Fibroblast of skin of right quadriceps (primary cell): ENCODE measurements at places on chromosomes 16 and 17.
A peak's percentile ranks its signal among the peaks of the same experiment; 100 is the strongest.

- DNase-seq: no peak
These were observed 184.9 kb downstream of the MSI2 start for GRCh38 chr17:57441270-57441600.

DNA sequence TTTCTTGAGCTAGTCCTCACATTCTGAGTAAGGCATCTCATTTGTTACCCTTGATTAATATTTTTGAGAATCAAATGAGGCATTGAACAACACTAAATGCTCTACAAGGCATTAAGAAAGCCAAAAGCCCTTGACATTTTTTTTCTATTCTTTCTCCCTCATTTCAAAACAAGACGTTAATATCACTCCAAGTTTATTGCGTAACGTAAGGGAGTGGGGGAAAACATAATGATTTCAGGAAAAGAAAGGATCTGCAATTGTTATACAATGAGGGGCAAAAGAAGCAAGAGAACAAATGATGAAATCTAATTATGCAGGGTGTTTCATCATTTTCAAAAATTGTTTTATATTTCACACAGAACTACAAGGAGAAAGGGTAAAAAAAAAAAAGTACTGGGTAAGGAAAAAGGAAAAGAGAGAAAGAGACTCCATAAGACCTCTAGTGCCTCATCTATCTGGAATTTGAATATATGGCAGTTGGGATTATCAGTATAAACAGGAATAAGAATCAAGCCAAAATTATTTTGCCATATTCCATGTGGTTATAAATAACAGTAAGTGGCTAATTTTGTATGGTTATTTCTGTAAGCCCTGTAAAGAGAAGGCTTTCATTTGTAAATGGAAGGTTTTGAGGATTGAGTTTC is 163.0 kb downstream of the ABCA8 start:
- peak; percentile 34 for DNase-seq

DNA sequence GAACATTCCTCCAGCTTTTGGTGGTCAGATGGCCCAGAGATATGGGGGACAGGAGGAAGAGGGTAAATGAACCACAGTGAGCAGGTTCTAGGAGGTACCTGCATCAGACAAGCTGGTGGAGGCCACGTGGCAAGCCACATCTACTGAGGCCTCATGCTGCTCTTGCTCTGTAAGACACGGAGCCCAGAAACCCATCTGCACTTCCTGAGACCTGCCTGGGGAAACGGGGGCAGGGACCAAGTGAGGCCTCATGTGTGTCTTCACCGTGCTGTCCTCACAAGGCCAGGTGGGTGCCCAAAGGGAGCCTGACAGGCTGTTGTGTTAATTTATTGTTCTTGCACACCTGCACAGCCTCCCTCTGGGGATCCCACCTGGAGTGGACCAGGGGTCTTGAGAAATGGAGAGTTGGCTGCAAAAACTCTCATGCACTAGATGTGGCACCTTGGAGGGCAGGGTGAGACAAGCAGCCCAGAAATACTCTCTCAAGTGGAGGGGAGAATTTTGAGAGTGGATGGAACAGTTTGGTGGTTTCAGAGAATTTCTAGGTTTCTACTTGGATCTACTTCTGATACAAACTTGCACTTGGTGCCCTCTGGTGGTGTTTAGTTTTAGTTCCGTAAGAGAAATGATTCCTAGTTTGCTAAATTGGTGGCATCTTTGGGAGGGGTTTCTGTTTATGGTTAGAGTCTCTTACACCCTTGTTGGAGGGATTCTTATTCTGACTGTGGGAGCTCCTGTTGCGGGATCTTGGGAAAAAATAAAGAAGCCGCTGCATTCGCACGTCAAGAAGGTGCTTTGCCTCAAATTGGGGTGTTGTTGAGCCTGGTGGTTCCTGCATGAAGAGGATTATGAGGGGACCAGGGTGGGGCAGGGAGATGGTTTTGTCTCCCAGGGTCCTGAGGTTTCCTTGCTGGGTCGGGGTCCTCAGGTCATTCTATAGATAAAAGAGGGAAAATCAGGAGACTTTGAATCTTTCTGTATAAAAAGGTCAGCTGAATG is 47.5 kb downstream of the SLC6A2 start:
- peak; percentile 53 for DNase-seq

DNA sequence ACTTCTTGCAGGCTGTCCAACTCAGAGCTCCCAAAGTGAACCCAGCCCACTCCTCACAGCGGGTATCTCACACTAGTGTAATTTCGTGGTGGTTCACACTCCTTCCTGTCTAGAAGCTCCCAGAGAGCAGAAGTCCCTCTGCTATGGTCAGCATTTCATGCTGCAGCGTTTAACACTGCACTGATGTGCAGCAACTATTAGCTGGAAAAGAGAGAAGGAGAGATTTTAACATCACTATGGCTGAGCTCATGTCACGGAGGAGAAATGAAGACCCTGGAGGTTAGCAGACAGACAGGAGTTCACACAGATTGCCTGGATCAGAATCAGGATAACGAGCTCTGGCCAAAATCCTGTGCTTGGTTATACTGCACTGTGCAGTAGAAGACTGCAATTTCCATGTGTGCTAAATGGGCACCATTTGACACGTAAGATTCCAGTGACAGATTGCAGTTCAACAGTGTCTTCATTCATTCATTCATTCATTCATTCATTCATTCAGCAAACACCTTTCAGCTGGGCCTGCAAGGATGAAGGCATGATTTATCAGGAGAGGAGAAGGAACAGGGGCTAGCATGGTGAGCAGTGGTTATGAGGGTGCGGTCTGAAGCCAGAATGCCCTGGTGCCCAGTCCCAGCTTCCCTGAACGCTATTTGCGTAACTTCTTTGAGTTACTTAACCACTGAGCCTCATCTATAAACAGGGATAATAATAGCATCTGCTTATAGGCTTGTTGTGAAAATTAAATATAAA is 5.3 kb upstream of the CCL1 start:
- DNase-seq: no peak

GRCh38 chr16:74511961-74512360 is 90.7 kb upstream of the CLEC18B start:
- DNase-seq: no peak

GRCh38 chr16:84329843-84330684 is 35.4 kb downstream of the WFDC1 start:
- no peak for DNase-seq

GRCh38 chr17:34721326-34721725 is 141.9 kb downstream of the TMEM132E start:
- DNase-seq: no peak

DNA sequence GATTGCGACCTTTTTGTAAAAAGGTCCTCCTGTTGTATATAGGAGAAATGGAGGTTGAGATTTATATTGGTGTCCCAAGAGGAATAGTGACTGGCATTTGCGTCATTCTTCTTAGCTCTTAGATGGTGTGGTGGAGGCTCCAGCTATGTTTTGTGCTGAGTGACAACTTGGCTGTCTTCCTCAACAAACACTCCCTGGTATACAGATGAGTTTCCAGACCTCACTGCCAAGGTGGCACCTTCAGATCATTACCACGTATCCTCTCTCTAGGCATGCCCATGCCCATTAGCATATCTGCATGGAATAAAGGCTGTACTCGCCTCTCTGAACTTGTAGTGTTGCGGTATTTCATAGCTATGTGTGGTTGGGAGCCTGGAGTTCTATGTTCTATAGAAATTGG is 120.0 kb downstream of the MAP2K4 start:
- DNase-seq: no peak

DNA sequence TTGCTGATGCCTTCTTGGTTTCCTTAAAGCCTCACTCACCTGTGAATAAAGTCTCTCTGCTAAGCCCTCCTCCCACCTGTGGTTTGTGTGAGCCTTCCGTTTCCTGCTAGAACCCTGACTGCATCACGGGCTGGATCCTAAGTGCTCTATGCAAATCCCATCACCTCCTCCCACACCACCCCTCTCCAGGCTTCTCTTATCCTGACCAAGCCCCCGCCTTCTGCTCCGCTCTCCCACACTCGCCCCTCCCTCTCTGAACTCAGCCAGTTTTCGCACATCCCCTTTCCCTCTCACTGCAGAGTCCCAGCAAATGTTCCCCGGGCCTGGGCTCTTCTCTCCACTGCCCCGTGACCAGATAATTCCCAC is 51.8 kb downstream of the PIMREG start:
- DNase-seq: no peak

DNA sequence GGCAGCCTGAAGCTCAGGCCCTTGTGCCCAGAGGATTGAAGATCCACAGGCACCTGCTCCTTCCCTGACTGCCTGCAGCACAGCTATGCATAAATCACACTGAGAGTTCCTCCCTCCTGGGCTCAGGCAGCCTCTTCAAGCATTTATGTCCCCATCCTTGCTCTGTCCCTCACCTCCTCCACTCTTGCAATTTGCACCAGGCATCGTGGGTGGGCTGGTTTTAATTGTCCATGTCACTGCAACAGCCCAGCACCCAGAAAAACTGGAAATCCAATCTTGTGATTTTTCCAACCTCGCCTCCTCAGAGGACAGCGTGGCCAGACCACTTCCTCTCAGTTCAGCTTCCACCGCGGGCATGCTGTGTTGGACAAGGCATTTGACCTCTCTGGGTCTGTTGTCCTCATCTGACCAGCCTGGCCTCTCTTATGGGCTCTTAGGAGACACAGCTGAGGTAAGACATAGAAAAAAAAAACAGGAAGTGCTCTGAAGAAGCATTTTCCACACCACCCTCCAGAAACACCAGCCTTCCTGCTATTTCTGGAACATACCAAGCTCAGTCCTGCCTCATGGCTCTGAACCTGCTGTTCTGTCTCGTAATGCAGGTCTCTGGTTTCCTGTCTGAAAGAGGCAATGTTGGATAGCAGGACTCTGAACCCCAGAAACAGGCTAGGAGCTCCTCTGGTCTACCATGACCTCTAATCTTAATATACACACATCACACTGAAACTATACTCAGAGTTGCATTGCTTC is 8.3 kb downstream of the TMEM114 start:
- DNase-seq: no peak

GRCh38 chr16:49701065-49701685 is 154.7 kb downstream of the ZNF423 start:
- no peak for DNase-seq

- DNase-seq: no peak
These were observed 52.9 kb upstream of the KIFC3 start for GRCh38 chr16:57855188-57855587.

GRCh38 chr16:30744183-30744582 is 4.0 kb upstream of the PHKG2 start:
- DNase-seq: no peak

DNA sequence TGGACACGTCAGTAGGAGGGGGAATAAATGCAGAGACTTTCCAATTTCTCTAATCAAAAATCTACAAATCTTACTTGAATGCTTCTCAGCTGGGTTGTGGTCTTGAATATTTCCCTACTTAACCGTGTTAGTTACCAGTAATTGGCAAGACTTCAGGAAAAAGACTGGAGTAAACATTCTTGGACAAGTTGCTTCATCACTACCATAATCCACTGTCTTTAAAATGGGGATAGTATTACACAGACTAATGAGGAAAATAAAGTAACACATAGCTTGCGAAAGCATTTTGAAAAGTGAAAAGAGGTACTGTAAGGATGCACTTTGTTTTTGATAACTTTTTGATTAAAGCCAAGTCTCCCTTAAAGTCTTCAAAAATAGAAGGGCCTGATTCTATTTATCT is 18.4 kb downstream of the MYH1 start:
- DNase-seq: no peak

GRCh38 chr16:49625311-49626065 is 230.4 kb downstream of the ZNF423 start:
- no peak for DNase-seq

GRCh38 chr16:50360033-50360778 is 8.6 kb downstream of the BRD7 start:
- DNase-seq: peak; percentile 53

DNA sequence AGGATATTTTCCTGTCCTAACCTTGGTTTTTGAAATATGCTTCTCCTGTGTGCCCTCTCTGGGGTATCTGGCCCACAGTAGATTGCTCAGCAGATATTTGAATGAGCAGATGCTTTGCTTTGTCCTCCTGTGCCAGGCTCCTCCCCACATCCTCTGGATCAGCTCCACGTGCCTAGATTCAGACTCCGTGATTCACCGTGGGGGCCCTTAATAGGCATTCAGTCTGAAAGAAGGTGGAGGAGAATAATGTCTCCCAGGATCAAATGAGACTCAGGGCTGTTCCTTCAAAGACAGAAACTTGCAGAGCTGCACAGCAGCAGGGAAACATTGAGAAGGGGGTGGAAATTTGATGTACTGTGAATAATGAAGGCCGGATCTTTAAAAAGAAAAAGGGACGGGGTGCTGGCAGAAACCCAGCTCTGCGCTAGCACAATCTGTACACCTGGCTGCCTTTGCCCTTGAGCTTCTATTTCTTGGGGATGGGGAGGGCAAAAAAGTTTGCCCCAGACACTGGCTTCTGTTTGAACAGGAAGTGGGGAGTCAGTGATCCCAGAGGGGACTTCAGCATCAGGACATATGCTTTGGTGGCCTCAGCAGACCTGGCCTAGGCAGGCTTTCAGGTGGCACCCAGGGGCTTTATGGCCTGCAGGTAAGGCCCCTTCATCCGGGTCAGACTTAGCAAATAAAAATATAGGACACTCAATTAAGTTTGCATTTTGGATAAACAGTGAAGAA is 15.9 kb upstream of the SLC12A3 start:
- DNase-seq: peak; percentile 77

DNA sequence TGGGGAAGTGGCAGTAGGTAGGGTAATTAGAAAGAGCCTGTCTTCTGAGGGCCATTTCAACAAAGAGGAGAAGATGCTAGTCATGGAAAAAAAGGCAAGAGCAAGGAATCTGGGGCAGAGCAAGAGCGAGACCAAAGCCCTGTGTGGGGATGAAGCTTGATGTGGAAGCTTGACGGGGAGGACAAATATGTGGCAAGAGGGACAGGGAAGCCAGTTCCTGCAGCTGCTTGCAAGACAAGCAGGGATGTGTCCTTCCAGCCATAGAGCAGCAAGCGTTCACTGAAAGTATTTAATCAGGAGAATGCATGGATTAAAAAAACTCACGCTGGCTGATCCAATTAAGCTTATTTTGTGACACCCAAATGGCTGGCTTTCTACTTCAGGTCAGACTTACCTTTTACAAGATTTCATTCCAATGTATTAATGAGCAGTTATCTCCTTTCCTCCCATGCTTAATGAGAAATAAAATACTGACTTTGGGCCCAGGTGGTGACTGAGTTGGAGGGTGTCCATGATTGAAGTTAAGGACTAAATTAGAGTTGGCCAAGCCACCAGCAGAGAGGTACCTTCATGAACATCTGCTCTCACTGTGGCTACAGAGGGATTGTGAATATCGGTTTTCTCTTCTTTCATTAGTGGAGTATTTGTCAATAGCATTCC is 76.8 kb downstream of the ABCA8 start:
- no peak for DNase-seq

- no peak for DNase-seq
These were observed 27.9 kb upstream of the GINS2 start for GRCh38 chr16:85716680-85717038.

DNA sequence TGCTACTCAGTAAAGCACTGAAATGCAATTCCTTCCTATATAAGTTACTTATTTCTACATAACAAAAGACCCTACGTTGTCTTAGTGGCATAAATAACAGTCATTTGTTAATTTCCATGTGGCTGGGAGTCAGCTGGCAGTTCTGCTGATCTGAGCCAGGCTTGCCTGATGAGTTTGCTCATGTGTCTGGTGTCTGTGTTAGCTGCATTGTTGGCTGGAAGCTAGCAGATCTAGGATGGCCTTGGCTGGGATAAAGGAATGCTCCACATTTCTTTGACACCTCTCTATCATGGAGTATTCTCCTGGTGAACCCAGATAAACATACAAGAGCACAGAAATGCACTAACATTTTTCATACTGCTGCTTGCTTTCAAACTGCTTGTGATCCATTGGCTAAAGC is 264.4 kb upstream of the MON1B start:
- no peak for DNase-seq
